Activated naive CD8-positive, alpha-beta T cell treated with anti-CD3 and anti-CD28 coated beads, Interleukin-2, amount 10 ng/mL, durations not matched to agents 7 days and 5 days (primary cell): ENCODE measurements at places on chromosomes 16 and 17. TPM values are rescaled to one million over a fixed set of nuclear protein-coding genes. Genes with fewer than 3 reads are reported as not detected.

GRCh38 chr16:77469634-77470033, 34.8 kb upstream of the ADAMTS18 start:
- DNase-seq: no peak

DNA sequence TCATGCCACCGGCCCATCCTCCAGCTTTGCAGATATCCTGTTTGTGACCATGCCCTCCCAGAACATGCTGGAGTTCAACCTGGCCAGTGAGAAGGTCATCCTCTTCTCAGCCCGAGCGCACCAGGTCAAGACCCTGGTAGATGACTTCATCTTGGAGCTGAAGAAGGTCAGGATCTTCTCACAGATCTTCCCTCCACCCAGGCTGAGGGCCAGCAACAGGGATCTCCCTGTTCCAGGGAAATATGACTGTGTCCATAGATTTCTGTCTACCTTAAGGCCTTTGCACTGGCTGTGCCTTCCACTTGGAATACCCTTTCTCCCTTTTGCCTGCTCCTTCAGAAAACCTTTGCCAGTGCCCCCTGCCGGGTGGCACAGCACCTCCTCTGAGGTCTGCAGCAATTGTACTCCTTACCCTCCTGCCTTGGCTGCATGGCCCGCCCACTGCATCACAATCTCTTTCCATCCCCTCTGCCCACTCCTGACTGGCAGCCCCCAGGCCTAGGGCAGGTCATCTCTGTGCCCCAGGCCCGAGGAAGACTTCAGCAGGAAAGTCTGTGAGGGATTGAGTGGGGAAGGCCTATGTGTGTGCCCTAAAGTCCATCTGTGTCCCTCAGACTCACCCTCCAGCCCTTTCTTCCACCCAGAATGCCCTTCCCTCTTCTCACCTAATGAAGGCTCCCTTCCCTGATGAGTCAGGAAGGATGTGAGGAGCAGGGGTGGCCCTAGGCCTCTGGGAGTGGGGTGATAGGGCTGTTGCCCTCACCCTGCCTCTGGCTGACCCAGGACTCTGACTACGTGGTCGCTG, 27.3 kb upstream of the ALKBH5 start:
- no peak for DNase-seq

DNA sequence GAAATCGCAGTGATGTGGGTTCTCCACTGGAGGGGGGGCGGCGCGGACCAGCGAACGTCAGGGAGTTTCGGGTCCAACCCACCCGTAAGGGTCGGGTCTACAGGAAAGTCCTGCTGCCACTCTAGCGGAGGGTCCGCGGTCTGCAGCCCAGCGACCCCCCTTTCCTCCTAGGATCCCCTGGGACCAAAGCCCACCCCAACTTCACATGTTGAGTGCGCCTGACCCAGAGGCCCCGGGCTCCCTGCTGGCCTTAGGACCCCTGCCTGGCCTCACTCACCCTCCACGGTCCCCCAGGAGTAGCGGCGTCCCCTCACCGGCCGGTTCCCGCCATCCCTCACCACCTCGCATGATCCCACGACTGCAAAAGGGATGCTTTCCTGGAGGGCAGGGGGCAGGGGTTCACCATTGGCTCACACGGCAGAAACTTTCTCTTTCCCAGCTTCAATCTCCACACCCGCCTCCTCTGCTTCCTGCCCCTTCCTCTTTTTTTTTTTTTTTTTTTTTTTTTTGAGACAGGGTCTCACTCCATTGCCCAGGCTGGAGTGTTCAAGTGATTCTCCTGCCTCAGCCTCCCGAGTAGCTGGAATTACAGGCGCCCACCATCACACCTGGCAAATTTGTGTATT, 3.1 kb downstream of the SEPTIN1 start:
- DNase-seq: no peak

Gene ZNF423
- not detected for total RNA-seq

Gene AXIN2
- total RNA-seq: 9.8 TPM

Gene ITGAL
- 664 TPM for total RNA-seq

Gene CTRB2
- not detected for total RNA-seq
